ENCODE measurements at places on chromosomes 5 and 9.

DNA sequence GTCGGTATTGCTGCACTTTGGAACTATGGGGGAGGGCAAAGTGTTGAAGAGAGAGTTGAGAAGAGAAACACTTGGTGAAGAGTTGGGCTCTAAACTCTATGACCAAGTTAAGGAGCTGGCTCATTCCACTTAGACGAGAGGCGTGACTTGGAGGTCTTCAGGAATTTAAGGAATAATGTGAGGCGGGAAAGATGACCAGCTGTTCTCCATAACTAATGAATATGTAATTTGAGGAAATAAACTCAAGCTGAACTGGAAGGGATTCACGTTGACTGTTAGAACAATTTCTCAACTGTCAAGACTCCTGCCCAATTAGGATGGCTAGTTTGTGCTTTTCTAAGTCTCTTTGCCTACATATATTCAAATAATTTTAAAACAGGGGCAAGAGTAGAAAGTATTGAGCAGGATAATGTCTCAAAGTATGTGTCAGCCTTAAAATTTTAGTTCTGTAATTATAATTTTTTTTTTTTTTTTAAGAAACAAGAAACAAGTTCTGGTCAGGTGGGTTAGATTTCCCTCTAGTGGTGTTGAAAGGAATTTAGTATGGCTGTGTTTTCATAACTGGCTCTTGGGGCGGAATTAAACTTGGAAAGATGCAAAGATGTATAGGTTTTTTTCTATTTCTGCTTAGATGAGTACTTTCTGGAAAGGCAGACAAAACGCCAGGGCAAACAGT, 33.4 kb downstream of the TMEM252 start:
- no peak for DNase-seq

GRCh38 chr5:56596155-56596554, 219.2 kb upstream of the MAP3K1 start:
- no peak for DNase-seq

DNA sequence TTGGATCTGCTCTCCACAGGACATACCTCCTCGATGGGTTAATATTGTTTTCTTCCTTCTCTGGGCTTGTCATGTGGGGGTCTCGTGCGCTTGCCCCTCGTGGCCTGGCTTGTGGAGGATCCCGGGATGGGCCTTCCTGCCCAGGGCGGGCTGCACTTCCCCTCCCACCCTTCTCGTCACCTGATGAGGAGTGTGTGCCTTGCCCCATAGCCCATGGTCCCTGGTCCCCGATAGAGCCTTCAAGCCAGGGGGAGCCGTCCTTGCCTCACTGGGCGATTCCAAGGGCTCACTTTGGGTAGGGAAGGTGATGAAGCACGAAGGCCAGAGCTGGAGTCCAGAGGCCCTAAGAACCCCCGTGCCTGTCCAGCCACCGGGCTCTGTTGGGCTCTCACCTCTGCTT, 28.7 kb downstream of the DYNC2I2 start:
- DNase-seq: no peak

DNA sequence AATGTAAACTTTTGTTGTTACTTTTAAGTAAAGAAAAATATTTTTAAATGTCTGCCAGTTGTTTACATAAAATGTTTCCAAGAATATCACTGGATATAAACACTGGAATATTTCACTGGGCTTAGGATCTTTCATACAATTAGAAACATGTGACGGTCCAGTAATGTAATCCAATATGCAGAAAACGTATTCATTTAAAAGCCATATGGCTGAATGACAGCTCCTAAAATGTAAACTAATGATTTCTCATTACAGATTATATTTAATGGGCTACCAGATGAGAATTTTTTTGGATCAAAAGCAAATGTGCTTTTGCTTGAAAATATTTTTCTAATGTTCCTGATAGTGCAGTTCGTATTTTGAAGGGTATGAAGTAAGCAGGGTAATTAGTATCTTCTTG, 124.3 kb downstream of the TTC39B start:
- DNase-seq: no peak

DNA sequence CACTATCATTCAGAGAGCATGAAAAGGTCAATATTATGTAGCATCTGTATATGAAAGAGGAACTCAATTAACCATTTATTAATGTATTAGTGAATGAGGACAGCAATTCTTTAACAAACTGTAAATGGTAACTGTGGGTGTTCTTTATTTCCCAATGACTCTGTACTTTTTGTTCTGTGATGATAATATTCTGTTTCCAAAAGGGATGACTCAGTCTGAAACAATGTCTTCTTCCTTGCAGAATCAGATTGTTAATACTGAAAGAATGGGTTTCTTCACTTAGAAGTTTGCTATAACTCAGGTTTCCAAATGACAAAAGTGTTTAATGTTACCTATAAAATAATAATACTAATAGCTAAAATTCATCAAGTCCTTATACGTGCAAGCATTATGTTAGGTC, 1518.7 kb upstream of the WWC1 start:
- DNase-seq: no peak

- DNase-seq: no peak
These were observed 72.8 kb downstream of the SHB start for GRCh38 chr9:37995961-37996818.

DNA sequence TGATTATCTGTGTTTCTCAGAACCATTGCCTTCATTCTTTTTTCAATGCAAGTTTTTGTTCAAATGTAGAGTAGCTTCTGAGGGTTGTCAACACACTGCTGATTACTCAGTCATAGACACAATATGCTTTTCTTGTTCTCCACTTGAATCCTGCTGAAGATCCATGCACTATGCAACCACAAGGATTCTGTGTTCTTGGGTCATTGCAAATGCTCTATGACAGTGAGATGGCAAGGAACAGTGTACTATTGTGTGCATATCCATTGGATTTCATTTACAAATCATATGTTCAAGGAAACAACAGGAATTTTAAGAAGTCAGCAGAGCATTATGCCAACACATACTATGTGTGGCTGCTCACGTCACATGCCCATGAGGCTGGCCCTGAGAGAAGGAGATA, 1590.2 kb downstream of the EFNA5 start:
- DNase-seq: no peak

DNA sequence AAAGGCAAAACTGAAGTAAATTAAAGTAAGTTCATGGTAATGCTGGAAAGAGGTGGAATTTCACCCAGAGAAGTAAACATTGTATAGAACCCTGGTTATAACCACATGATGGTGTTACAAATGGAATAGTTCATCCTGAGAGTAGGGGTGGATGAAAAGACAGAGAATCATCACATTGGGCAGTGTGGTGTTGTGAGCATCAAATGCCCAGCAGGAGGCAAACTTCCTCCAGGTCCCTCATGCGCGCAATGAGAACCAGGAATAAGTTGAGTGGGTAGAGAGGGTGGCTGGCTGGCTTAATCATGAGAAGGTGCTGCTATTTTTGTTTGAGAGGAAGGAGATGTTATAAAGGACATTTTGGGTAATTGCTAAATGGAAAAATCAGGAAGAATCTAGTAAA, 163.3 kb upstream of the HMHB1 start:
- DNase-seq: no peak

- no peak for DNase-seq
These were observed 354.0 kb downstream of the NPR3 start for GRCh38 chr5:33065131-33065530.

DNA sequence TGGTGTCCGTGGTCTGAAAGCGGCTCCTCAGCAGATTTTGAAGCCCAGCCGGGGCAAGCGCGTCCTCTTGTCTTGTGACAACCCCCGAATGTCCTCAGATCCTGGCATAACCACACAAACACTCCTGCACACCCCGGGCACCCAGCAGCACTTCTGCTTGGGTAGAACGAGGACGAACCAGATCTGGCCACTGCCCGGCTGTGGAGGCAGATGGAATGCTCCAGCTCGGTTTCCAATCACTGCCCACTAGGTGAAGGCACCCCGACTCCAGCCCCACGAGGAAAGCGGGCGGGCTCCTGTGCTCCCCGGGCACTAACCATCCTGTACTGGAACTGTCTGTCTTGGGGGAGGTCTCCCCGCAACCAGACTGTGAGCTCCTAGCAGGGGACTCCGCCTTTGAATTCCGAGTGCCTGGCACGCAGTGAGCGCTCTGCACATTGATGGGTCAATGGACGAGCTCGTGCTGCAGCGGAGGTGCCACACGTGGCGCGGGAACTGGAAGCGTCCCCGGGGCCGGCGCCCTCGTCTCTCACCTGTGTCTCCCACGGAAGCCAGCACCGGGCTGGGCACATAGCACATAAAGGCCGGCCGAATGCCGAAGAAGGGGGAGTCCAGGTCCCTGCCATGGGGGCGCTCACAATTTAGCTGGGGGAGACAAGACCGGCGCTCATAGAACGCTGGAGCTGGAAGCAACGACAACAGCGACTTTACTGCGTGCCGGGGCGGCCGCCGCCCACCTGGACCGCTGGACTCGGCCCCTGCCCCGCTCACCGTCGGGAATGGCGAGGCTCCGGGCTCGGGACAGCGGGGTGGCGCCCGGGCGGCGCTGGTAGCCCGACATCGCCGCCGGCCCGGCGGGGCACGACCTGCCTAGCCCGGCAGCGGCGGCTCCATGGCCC, 608 bp downstream of the ENTR1 start:
- peak; percentile 58 for DNase-seq

- DNase-seq: no peak
These were observed 46.4 kb upstream of the PSD2 start for GRCh38 chr5:139749242-139749641.

Measured in activated CD8-positive, alpha-beta memory T cell treated with anti-CD3 and anti-CD28 coated beads, Interleukin-2, amount 10 ng/mL, durations not matched to agents 7 days and 5 days (primary cell).